Epithelial cell of alveolus of lung (primary cell): ENCODE measurements at places on chromosomes 6 and 20. TPM values are rescaled to one million over a fixed set of nuclear protein-coding genes. Genes with fewer than 3 reads are reported as not detected.

Gene ZBTB46
- 3.7 TPM in 2 replicates for total RNA-seq

Gene GLP1R
- total RNA-seq, result not detected in 2 replicates

Gene ZBP1
- not detected in 2 replicates for total RNA-seq

Gene ZNF343
- 9.6 and 12.0 TPM in 2 replicates for total RNA-seq

Gene OR2H1
- not detected in 2 replicates for total RNA-seq

Gene PEX6
- 16.5 and 60.2 TPM in 2 replicates for total RNA-seq

Gene MAS1
- total RNA-seq, result not detected in 2 replicates

Gene SLC22A2
- not detected in 2 replicates for total RNA-seq

Gene SESN1
- 11.2 and 17.6 TPM in 2 replicates for total RNA-seq

Gene NKX2-4
- total RNA-seq, result not detected in 2 replicates

Gene PGC
- total RNA-seq, result 0.24 TPM in 1 of 2 replicates, not detected in the other

Gene DSE
- total RNA-seq, result 43.0 and 64.6 TPM in 2 replicates

Gene HLA-DQA1
- total RNA-seq, result not detected in 2 replicates

Gene RAB32
- 24.8 and 134 TPM in 2 replicates for total RNA-seq

Gene PAK5
- total RNA-seq, result not detected in 2 replicates

Gene ZMYND8
- total RNA-seq, result 18.8 and 24.6 TPM in 2 replicates

Gene RNF217
- total RNA-seq, result 11.1 and 17.1 TPM in 2 replicates

Gene OR2J3
- total RNA-seq, result not detected in 2 replicates

Gene CTCFL
- not detected in 2 replicates for total RNA-seq

Gene PROKR2
- not detected in 2 replicates for total RNA-seq

Gene BFSP1
- total RNA-seq, result 2.7 and 6.4 TPM in 2 replicates

Gene VSX1
- not detected in 2 replicates for total RNA-seq

Gene F13A1
- total RNA-seq, result 0.32 TPM in 1 of 2 replicates, not detected in the other

Gene WDR46
- total RNA-seq, result 52.8 and 61.5 TPM in 2 replicates

Gene PCSK2
- 0.48 TPM in 1 of 2 replicates, not detected in the other for total RNA-seq

Gene TBC1D7
- total RNA-seq, result 19.7 and 22.9 TPM in 2 replicates

Gene MUC21
- not detected in 2 replicates for total RNA-seq

Gene CGAS
- total RNA-seq, result 7.1 and 8.7 TPM in 2 replicates

Gene TOX2
- 50.7 and 78.0 TPM in 2 replicates for total RNA-seq

Gene BMP2
- 11.2 and 22.0 TPM in 2 replicates for total RNA-seq

Gene SLC22A16
- total RNA-seq, result not detected in 2 replicates

Gene DAAM2
- total RNA-seq, result 2.5 and 23.4 TPM in 2 replicates

Gene BANF2
- total RNA-seq, result not detected in 2 replicates

Gene ENPP3
- under 0.01 TPM in 1 of 2 replicates, not detected in the other for total RNA-seq

Gene CYP21A2
- not detected in 2 replicates for total RNA-seq

Gene RFX6
- total RNA-seq, result not detected in 2 replicates

Gene TREML2
- total RNA-seq, result under 0.01 TPM in 1 of 2 replicates, not detected in the other

Gene CTAGE9
- total RNA-seq, result not detected in 2 replicates

Gene UNC93A
- total RNA-seq, result not detected in 2 replicates

Gene LRRC73
- total RNA-seq, result 0.39 TPM in 1 of 2 replicates, not detected in the other

Gene ZNF512B
- total RNA-seq, result 6.3 and 10.7 TPM in 2 replicates

Gene ADGRG6
- total RNA-seq, result 12.7 and 13.4 TPM in 2 replicates
